NCI-H2081 (cell line): ENCODE measurements at places on chromosomes 1 and 21.

DNA sequence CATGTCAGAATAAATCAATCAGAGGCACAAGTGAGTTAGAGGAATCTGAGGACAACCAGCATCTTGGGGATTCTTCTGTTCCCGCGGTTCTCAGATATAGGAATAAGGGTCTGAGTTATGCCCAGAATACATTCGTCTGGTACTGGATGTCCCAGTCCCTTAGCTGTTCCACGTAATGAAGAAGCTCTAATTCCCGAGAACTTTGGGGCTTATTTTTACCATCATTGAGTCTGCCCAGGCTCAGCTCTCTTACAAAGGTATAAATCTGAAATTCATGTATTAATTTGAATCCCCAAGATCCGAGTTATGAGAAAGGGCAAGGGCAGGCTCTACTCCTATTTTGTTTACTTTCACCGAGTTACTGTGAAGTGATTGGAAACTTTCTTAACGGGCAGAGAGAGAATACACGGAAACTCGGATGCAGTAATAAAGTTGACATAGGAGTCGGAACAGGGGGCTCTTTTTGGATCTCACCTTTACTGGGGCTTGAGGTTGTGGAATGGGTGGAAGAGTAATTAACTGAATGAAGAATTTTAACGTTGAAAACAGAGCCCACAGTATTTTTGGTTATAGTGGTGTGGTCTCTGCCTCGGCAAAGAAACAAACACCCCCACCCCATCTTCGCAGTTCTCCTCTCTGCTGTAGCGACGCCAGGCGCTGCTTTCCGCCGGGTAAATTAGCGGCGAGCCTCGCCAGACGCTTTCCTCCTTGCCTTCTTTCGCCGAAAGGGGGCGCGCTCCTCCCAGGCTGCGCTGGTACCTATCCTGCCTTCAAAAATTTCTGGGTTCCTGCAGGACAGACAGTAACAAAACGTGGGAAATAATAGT is 7.1 kb downstream of the PRRX1 start:
- no peak for DNase-seq

DNA sequence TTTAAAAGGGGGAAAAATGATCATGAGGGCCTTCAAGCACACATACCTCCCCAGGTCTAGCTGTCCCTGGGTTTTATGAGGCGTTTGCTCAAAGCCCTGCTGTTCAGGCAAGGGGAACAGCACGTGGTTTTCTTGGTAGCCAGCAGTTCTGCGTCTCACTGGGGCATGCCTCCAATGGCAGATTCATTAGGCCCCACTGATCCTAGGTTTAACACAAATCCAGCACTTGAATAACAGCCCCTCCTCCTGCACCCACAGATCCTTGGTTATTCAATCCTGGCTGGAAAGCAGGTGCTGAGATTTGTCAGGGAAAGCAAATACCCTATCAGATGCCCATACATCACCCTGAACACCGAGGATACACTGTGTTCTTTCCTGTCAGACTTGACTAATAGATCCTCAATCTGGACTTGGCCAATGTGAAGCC is 106.4 kb downstream of the ZC3H11B start:
- DNase-seq: no peak

GRCh38 chr1:206885341-206886060 is 11.7 kb upstream of the IL24 start:
- DNase-seq: no peak

DNA sequence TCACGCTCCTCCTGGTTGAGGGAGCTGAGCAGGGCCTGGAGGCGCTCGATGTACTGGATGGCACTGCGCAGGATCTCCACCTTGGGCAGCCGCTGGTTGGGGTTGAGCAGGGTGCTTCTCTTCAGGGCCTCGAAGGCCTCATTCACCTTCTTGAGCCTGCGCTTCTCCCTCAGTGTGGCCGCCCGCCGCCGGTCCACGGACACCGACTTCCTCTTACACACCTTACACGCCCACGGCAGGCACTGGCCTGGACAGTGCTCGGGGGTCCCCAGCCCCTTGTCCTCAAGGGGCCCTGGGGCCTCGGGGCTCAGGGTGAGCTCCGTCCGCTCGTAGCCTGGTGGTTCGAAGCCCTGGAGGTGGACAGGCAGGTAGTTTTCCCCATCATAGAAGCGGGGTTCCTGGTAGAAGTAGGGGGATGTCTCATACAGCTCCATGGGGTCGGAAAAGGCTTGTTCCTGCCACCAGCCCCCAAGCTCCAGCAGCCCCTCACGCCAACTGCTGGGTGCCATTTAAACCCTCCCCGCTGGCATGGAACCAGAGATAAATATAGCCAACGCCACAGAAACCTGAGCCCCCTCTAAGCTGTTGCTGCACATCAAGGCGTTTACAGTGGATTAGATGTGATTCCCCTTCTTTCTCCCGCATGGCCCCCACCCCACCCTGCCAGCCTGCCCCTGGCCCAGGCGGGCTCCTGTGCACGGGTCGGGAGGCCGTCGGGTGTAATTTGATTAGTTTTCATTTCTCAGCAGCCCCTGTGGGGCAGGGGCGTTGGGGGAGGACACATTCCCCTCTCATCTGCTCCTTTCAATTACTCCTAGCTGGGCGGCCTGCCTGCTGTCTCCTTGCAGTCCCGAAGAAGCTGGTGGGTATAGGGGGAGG is at the start of gene MYOG:
Gene MYOG, minus strand, starts transcription at position 485 of the 879 bp plus-strand sequence. Its CDS starts 51 bp downstream, at position 434.
- no peak for DNase-seq

DNA sequence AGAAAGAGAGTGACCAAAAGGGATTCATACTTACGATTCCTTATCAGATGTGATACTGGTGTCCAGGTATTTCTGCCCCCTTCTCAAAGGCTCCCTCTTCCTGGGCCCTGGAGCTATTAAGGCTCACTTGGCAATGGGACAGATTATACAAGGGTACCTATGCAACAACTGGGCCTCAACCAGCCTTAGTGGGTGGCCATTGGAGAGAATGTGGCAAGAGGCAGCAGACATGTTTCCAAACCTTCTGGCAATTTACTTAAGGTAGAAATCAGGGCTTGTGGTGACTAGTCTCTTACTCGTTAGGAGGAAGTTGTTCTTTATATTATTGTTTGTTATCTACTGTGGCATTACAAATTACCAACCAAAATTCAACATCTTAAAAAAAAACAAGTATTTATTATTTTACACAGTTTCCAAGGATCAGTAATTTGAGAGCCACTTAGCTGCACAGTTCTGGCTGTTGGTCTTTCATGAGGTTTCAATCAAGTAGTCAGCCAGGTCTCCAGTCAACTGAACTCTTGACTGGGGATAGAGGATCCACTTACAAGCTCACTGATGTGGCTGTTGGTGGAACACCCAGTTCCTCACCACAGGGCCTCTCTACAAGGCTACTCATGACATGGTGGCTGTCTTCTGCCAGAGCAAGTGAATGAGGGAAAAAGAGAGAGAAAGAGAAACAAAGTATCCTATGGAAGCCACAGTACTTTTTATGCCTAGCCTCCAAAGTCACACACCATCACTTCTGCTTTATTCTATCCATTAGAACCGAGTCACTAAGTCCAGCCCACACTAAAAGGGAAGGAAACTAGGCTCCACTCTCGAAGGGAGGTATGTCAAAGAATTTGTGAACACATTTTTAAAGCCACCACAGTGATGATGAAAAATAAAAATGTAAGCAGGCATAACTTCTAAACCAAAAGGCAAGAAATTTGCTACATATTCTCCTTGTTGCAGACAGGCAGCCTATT is 10.7 kb downstream of the ZNF648 start:
- no peak for DNase-seq

- no peak for DNase-seq
Measured at GRCh38 chr1:44682883-44683265, 8.4 kb downstream of the ARMH1 start.

GRCh38 chr1:210731193-210731592 is 402.5 kb downstream of the HHAT start:
- no peak for DNase-seq

GRCh38 chr1:36471830-36472641 is 7.9 kb upstream of the MRPS15 start:
- DNase-seq: no peak

- DNase-seq: no peak
Measured at GRCh38 chr1:165449131-165449530, 4.2 kb upstream of the RXRG start.

GRCh38 chr21:34827445-34828235 is 158.8 kb downstream of the CLIC6 start:
- no peak for DNase-seq

- DNase-seq: no peak
Measured at GRCh38 chr1:157838966-157839365, 2.6 kb downstream of the CD5L start.

DNA sequence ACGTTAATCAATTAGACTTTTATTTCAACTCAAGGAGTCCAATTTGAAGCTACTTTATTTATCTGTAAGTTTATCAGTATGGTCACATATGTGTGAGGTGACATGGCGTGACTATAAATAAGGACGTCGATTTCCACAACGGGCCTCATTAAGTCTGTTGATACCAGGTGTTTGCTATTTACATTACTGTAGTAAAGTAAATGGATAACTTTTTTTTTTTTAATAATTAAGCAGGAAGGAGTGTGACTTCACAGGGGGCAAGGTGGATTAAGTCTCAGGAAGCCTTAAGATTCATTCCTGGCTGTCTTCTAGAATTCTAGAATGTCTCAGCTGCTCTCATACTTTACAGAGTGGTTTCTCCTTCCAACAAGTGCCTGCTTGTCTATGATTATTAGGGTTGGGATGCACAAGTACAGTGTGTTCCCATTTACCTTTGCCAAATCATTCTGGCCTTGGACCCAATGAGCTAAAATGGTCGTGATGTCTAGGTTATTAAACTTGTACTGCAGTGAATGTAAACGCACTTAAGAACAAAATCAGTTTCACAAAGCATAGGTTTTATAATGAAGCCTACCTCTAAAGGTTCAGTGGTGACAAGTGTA is 15.5 kb downstream of the MAP3K7CL start:
- DNase-seq: no peak

DNA sequence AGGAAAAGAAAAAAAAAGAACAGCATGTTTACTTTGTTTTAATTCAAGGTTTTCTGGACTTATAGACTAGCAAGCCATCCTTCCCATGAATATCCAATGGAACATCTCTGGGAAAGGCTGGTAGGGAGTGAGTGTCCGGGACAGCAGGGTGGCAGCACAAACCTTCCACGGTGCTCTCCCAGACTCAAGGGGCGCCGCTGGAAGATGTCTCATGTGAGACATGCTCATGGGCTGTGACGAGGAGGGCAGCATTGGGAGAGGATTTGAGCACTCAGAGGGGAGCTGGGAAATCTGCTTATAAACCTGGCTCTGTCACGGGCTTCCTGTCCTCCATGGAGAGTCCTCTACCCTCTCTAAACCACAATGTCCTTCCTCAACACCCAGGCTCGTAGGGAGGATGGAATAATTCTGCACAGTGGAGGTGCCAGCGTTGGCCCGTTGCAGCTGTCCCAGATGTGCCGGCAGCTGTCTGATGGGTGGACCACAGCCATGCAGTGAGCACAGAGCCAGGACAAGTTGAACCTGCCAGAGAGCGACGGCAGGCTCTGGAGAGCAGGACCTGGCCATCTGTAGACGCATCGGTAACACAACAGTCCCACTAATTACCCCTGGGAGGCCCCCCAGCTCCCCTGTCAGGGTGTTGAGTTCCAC is 100.1 kb upstream of the IGSF21 start:
- no peak for DNase-seq

GRCh38 chr1:205088341-205088740 is 4.1 kb upstream of the TMEM81 start:
- DNase-seq: no peak

DNA sequence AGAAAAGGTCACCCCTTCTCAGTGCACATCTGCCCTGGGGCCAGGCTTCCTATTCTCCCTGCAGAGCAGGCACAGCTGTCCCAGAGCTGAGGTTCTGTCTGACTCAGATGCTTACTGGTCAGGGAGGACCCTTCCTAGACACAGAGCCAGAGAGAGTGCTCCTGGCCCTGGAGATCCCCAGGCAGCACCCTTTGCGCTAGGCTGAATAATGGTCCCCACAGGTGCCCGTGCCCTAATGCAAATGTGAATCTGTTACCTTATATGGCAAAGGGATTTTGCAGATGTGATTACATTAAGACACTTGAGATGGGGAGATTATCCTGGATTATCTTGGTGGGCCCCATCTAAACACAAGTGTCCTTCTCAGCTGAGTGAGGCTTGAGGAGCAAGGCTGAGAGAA is 2.6 kb upstream of the TNNI1 start:
- DNase-seq: no peak

DNA sequence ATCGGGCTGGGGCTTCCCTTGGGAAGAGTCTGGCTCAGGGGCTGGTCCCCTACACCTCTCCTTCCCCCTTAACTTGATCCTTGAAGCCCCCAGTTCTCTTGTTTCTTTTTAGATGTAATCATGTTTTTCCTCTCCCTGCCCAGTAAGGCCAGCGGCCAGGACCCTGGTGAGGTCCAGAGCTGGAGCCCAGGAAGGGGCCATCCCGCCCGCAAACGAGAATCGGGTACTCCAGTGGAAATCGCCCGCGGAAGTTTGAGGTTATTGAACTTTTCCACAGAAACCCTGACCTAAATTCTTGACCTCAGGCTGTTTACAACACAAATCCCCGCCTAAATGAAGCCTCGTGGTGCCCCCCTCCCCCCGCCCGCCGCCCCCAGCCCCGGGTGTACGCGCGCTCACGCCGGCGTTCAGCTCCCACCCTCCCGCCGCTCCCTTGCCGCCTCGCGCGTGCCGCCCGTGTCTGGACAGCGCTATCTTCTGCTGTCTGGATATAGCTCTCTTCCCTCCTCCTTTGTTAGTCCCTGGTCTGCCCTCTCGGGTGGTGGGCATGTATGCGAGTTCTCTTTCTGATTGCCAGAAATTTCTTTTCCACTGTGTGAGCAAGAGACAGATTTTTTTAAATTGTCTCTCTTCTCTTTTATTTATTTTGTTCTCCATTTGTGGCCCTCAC is 165.9 kb upstream of the CACNA1E start:
- DNase-seq: no peak

DNA sequence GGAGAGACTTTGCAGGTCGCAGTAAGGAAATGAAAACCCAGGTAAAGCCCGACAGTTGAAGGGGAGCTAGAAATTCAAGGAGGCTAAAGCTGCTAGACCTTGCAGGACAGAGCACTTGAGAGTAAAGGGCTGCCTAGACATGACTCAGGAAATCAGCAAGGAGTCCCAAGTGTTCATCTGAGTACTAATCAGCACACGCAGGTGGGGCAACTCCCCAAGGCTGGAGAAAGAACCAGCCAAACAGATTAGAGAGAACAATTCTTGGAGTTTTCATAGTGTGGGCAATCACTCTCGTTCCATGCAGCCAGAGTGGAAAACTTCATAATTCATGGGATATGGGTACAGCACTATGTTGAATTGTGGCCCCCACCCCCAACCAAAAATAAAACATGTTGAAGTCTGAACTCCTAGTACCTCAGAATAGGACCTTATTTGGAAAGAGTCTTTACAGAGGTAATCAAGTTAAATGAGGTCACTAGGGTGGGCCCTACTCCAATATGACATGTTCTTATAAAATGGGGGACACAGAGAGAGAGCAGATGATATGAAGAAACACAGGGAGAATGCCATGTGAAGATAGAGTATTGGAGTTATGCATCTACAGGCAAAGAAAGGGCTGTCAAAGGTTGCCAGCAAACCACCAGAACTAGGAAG is 28.0 kb downstream of the SYDE2 start:
- DNase-seq: no peak
